Transverse colon (tissue), 4 donors: ENCODE measurements at places on chromosomes 1 and 21.

GRCh38 chr1:2783435-2784397, 17.8 kb downstream of the TTC34 start:
- DNase-seq: no peak

DNA sequence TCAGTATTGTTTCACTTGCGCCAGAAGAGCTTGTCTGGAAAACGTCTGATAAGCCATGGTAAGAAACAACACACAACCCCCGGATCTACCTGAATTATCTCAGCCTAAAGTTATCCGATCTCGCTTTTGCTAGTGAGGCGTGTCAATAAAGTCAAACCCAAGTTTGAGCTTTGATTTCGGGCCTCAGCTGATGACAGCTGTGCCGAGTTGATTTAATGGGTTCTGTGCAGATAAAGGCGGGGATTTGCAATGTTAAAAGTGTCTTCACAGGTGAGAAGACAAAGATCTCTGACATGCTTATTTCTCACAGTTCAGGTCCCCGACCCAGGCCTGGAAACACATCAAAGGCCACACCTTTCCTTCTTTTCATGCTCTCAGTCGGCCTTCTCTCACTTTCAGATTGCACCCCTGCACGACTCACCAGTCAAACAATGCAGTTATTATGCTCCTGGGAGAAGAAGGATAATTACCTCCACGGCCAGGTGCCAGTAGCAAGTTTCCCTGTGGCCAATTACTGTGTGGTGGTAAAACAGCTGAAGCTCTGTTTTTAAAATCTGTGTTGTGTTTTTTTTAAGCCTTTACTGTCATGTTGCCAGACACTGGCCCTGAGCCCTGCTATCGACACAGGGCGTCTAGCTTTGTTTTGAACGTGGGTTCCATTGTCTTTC, 245.3 kb upstream of the RUNX1 start:
- peak; percentile 78 for DNase-seq

DNA sequence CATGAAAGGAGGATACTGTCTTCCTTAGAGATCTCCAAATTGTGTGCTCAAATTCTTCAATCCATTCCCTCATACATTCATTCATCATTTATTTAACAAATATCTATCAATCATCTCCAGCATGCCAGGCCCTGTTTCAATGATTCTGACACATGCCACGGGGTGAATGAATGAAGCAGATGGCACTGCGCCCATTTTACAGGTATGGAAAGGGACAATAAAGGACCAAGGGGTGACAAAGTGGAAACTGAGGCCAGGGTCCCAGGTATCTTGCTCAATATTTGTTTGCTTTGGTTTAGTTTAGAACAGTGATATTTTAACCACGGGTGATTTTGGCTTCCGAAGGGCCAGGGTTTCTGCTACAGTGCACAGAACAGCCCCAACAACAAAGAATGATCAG, 321.6 kb upstream of the RUNX1 start:
- no peak for DNase-seq

- no peak for DNase-seq
These were observed 15.8 kb upstream of the VCAM1 start for GRCh38 chr1:100703716-100704115.

DNA sequence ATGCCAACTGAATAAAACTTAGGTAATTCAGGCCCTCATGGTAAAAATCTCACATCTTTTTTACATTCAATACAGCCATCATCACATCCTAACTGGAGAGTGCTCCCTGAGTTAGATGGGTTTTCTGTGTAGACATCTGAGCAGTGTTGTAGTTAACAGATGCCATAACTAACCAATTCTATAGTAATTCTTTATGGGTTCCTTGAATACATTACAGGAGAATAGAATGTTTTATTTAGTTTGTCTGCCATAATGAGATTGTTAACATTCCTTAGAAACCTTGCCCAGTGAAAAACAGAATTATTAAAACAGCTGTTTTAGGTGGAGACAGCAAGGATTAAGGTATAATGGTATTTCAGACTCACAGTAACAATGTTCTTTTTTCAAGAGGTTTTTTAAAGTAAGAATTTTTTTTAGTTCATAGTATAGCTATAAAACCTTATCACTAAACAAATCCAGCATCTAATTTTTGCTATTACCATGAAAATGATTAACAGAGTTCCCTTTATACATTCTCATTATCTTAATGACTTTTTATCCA, 95.3 kb downstream of the ATP5PO start:
- no peak for DNase-seq

- DNase-seq: no peak
These were observed 22.1 kb downstream of the ARHGEF10L start for GRCh38 chr1:17561561-17561985.

DNA sequence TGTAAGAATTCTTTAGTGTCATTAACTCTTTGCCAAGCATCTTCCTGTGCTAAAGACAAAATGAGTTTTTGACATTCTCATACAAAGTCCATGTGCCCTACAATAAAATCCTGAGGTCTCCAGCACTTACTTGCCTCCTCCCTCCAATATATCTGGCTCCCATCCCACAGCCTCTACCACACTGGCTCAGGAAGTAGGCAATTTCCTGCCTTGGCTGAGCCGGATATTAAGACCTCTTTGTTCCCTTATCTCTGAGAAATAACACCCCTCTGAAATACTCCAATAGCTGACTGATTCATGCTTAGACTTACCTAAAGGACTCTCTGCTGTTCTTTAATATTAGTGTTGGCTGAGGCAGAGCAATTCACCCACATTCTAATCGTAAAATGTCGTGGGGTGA, 37.6 kb upstream of the GORAB start:
- peak; percentile 42 for DNase-seq

- DNase-seq: no peak
These were observed 418.8 kb downstream of the SIPA1L2 start for GRCh38 chr1:232211149-232211548.

- DNase-seq: no peak
These were observed 3.9 kb upstream of the CLCA1 start for GRCh38 chr1:86464819-86465218.

- DNase-seq: no peak
These were observed 1.3 kb upstream of the H3-3A start for GRCh38 chr1:226061068-226061840.

- DNase-seq: peak; percentile 64
These were observed 71.6 kb downstream of the PLEKHA6 start for GRCh38 chr1:204288021-204288588.

DNA sequence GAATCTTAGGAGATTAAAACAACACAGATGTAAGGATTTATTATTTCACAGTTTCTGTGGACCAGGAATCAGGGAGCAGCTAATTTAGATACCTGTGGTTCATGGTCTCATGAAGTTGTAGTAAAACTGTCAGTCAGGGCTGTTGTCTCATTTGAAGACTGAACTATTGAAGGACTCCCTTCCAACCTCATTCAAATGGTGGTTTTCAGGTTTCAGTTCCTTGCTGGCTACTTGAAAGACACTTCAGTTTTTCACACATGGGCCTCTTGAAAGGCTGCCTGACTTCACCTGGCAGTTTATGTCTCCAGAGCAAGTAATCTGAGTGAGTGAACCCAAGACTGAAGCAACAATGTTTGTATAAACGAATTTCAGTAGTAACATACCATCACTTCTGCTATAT, 915.9 kb downstream of the PLA2G4A start:
- DNase-seq: no peak

GRCh38 chr1:21335750-21336224, 45.5 kb upstream of the ECE1 start:
- peak; percentile 17 for DNase-seq

DNA sequence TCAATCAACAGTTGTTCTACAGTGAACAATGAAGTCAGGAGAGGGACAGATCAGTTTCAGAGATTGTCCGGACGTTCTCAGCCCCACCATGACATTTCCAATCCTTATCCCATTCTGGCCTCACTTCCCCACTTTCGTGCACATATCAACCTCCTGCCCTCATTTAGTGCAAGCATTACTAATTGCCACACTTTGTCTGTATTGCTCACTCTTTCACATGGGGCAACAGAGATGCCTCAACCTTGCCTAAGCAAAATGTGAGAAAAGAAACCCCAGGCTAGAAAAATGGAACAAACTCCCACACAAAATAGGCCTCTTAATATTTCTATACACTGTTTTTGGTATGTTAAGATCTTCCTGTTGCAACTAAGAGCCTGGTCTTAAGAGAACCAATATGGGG, 8.9 kb upstream of the RGS1 start:
- no peak for DNase-seq

- no peak for DNase-seq
These were observed 22.1 kb downstream of the FCRL4 start for GRCh38 chr1:157575744-157576143.

GRCh38 chr21:36210779-36211659, 54.4 kb downstream of the DOP1B start:
- no peak for DNase-seq

DNA sequence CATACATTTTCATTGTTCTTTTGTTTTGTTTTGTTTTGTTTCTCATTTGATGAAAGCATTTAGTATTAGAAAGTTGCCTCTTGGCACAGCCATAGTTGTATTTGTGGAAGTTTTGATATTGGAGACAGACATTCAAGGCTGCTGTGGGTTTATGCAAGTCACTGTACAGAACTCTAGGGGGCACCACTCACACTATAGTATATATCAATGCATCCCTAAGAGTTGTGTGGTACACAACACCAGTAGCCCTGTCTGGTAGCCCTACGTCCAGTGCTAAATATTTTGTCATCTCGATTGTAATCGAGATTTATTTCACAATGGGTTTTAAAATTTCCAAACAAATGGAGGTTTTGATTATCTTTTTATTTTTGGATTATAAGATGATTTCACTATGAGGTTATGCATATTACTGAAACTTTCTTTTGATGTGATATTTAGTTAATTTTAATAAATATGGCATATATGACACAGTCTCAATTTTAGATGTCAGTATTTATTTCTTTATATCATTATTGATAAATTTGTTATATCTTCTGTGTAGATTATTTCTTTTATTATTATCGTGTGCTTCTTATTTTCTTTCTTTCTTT, 112.2 kb downstream of the NR5A2 start:
- no peak for DNase-seq

DNA sequence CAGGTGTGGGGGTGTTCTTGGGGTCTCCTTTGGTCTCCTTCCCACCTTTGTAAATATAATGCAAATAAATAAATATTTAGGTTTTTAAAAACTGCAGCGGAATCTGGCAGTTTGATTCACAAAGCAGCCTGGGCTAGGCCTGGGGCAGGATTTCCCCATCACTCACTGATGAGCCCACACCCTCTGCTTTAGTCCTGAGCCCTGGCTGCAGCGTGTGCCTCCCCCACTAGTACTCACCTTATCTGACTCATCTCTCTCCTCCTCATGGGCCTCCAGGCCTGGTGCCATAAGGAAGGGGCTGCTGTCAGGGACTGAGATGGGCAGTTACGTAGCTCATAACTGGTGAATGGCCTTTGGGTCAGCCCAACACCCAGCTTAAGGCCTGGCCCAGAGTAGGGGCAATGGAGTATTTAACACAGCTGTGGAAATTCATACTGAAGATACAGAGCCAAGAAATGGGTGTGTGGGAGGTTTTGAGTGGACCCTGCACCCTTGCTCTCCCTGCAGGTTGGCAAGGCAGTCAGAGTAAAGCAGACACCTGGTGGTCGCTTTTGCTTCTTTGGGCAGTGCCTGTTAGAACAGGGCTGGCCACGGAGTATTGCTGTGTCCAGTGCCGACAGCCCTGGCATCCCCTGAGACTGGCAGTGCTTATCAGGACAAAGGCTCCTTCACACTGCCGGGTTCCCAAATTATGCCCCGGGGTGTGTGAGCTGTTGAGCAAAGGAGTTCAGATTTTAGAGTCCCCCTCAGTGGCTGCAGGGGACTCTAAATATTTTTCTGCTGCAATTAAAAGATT, 39.7 kb downstream of the AZIN2 start:
- DNase-seq: no peak

DNA sequence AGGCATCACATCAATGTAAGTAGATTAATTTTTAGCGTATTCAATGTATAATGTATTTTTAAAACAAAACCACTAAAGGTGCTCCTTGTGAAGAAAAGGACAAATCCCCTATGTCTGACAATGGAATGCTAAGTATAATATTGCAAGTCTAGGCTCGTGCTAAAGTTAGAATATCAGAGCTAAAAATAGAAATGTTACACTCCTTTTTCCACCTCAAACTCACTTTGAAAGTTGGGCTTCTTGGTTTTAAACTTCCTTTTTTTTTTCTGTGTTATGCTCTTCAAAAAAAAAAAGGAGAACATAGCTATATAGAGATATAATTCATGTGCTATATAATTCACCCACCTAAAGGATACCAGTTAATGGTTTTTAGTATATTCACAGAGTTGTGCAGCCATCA, 3.6 kb upstream of the SERBP1 start:
- DNase-seq: no peak

- DNase-seq: no peak
These were observed 128.3 kb downstream of the ELAVL4 start for GRCh38 chr1:50237056-50237455.

DNA sequence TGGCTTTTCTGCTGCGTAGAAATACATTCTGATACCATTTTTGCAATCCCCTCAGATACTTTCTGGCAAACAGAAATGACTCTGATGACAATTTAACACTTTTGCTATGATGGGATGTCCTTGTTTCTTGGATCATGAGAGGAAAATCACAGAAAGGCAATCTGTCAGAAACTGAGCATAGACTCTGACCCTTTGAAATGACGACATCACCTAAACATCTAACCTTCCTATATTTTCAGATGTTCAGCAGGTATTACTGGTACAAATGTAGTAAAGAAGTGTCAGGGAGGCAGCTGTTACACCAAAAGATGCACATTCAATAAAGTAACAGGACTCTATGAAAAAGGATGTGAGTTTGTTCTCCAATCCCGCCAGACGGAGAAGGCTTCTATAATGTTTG, 13.2 kb downstream of the CLCA1 start:
- DNase-seq: no peak

DNA sequence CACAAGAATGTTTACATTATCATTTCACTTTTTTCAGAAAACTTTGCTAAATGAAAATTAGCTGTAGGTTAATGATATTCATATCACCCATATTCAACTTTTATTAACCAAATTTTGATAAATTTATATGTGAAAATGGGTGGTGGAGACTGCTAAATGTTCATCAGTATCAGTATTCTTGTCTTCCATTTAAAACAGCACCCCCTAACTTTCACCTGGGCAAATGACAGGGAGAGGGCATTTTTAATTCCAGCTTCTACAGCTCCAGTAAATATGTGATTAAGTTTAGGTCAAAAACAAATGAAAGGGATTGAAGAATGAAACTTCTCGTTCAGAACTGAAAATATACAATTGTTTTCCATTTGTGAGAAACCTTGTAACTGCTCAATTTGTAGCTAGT, 722.2 kb downstream of the KCNT2 start:
- DNase-seq: no peak

- peak; percentile 97 for DNase-seq
These were observed 552 bp upstream of the GPR157 start for GRCh38 chr1:9129266-9130041.

DNA sequence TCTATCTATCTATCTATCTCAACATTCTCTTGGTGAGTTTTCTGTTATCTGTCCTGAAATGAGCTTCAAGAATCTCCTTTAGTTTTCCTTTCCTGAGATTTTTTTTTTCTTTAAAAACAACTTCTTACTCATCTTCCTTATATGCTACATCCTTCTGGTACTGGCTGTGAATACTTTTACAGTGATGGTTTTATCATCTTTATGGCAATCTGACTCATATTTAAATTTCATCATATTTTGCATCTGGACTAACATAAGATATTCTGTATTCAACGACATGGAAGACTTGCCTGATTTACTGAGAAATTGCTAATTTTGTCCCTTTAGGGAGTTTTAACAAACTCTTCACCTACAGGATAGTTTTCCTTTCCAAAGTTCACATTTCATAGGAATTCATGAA, 33.0 kb downstream of the PDE4B start:
- DNase-seq: no peak
